Kasumi-1 (cell line): ENCODE measurements at places on chromosomes 3 and 15.
A peak's percentile ranks its signal among the peaks of the same experiment; 100 is the strongest.

DNA sequence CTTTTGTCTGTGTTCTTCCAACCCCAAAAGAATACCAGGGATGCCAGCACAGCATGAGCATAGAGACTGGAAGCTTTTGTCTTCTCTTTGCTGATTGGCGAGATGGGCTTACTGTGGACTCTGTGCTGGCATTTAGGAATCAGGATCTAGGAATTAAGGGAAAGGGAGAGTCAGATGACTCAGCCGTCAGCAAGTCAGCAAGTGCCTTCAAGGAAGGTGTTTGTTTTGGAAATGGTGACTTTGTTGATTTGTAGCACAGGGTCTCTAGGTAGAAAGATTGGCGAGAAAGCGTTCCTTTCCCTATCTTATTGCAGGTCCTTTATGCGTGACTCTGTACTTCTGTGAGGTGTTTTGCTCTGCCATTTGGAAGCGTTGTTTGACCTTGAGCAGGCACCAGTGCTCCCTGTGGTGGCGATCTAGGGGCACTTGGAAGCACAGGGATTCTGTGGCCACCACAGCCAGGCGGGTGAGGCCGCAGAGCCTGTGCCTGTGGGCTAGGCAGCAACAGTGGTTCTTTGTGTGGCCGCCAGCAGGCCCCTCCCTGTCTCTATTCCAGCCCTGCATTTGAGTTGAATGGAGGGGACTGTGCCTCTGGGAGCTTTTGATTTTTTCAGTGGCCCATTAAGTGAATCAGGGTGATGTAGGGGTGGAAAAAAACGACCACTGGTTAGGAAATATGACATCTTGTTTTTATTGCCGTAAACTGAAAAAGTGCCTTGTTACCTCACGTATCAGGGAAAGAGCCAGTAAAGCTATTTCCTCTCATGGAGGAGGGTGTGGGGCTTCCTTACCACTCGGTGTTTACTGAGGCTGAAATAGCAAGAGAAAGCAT is 19.0 kb downstream of the FAN1 start:
- no peak for DNase-seq

DNA sequence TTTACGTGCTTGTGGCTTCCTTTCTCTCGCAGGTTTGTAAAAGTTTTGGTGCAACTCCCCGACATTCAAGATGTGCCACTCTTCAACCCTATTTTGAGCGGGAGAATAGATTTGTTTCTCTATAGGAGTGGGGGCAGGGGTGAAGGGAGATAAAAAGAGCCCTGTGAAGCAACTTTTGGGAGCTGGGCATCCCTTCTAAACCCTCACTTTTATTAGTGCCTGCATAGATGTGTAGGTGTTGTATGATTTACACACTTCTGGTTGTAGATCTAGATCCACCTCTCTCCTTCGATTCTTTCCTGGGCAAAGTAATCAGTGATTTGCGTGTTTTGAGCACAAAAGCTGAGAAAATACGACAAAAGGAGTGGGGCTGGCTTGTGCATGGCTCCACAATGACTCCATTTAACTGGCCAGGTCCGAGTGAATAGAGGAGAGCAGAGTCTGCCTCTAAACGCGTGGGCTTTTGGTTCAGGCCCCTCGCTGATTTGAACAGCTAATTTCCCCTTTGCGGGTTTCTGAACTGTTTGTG is 17.7 kb downstream of the SOX2 start:
- no peak for DNase-seq

DNA sequence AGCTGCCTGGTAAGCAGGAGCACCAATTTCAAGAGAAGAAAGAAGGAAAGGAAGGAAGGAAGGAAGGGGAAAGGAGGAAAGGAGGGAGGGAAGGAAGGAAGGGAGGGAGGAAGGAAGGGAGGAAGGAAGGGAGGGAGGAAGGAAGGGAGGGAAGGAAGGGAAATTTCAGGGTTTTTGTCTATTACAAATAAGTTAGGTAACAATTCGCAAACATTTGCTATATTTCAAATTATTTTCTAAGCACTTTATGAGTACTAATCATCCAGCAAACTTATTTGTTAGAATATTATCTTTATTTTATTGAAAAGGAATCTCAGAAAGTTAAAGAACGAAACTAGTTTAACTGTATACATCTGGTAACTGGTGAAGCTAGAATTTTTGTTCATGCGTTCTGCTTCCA is 921.7 kb downstream of the TBL1XR1 start:
- DNase-seq, result no peak

GRCh38 chr15:46901001-46901400 is 816.3 kb upstream of the SEMA6D start:
- no peak for DNase-seq

DNA sequence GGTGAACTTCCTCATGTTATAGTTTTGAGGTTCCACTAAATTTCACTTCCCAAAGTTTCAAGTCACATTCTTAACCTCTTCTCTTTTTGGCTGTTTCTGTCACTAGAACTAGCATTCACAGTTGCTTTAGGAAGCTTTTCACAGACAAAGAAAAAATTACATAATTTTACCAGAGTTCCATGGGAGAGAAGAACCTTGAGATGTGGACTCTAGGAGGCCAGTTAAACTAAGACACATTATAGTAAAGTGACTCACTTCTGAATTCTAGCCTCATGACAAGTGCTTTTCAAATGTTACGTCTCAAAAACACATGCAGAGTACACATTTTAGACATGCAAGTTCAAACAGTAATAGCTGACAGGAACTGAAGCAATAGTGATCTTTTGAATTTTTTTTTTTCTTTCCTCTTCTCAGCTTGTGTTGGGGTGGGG is 39.9 kb upstream of the LRTM1 start:
- DNase-seq, result no peak

DNA sequence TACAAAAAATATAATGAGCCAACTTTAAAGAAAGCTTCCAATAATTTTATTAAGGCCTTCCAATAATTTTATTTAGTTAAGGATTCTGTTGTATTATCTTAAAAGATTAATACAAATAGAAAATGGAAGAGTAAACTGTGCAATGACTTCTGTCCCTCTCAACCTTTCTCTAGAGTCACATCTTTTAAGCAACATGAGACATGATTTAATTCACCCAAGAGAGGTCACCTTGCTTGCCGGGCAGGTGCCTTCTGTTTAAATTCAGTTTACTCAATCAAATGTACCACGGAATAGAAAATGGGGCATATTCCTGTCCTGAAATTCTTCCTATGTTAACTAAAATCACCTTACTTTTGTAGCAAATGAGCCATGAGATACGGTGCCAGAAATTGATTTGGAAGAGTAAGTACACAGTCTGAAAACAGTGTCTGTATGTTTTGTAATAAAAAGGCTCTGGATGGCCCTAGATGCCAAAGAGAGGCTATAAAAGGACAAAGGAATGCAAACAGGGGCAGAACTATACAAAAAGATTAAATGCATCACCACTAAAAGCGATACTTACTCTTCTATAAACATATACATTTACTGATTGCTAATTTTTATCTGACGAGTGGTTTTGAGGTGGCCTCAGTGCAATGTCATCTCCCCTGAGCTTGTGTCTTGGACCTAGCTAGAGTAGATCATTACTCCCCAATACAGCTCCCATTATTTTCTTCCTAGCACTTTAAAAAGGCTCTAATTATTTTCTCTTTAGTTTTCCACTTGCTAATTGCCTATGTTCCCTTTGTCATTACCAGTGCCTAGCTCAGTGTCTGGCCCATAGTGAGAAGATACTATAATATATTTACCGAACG is 134.0 kb downstream of the FHIT start:
- DNase-seq, result no peak

DNA sequence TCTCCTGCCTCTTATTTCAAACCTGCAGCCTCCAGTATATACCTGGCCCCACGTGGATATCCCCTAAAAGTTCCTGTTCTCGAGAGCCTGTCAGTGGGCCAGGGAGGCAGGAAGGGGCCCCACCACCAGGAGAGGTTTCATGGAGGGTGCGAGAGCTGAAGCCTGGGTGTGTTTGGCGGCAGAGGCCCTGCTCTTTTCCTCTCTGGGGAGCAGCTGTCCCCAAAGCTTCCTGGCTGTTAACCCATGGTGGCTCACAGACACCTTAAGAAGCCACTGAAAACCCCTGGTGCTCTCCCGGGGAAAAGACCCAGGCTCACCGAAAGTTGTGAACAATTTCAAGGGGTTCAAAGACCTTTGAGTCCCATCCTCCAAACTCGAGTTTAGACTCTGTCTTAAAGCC is 1.1 kb downstream of the PRRT3 start:
- peak; percentile 37 for DNase-seq

DNA sequence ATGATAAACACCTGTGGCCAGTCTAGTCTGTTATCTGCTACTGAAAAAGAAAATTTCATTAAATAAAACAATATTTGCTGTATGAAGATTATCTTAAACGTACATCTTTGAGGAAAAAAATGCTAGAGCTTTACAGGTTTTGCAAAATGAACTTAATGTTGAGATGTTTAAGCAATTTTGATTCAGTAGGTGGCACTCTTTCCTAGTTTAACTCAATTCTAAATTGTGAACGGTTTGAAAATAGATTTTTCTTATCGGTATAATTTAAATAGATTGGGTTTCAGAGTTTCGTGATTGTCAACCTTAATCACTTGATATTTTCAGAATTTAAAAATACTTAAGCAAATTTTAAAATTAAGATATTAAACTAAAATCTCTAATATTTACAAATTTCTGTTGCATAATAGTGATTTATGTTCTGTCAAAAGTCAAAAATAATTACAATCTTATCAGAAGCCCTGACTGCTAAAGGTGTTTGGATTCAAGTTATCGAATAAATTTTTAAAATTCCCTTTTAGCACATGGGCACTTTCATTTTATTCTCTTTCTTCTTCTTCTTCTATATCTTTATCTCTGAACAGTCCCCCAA is 7.0 kb upstream of the RNF111 start:
- peak; percentile 70 for DNase-seq

GRCh38 chr3:117277816-117278215 is 568.2 kb downstream of the TUSC7 start:
- DNase-seq, result no peak

GRCh38 chr15:58665672-58666071 is 83.8 kb downstream of the ADAM10 start:
- no peak for DNase-seq
